ENCODE measurements at places on chromosomes 6 and 20.

DNA sequence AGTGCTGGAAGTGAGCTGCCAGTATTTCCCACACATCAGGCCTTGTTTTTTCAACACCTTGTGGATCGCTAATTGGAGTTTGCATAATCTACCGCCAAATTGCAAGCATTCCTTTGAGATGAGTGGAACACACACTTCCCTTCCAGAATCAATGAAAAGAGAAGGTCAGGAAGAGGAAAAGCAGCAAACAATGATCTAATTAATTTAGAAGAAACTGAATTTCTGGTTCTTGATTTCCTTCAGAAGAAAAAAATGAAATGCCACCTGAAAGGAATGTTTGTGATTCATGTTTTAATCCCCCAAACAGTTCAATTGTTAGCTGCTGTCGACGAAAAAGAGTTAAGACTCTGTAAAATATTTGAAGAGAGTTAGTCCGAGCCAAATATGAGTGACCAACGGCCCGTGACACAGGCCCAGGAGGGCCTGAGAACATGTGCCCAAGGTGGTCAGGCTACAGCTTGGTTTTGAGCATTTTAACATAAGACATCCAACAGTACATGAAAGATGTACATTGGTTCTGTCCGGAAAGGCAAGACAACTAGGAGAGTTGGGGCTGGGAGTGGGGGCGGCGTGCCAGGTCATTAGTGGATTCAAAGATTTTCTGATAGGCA lies 182.3 kb downstream of the MTFR2 start:
- DNase-seq, result no peak

DNA sequence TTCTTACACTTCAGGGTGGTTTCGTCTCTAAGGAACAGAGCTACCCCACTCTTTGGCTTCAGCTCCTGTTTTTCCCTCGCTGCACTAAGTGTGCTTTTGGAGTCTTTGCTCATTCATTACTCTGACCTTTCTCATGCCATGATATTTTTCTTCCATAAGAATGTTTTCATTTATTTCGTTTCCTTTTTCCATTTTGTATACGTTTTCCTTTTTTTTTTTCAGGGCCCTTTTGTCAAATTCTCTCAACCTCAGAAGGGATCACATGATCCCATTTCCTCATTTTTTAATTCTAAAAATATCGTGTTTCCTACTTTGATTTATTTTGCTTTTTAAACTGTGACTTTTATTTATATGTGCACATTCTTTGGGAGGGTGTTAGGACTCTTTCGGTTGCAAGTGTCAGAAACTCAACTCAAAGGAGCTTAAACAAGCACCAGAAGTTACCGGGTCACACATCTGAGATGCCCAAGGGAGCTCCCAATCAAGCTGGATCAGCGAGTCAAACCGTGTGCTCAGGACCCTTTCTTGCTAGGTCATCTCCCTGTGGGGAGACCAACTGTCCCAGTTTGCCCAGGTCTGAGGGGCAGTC lies 40.6 kb downstream of the GCNT2 start:
- no peak for DNase-seq

DNA sequence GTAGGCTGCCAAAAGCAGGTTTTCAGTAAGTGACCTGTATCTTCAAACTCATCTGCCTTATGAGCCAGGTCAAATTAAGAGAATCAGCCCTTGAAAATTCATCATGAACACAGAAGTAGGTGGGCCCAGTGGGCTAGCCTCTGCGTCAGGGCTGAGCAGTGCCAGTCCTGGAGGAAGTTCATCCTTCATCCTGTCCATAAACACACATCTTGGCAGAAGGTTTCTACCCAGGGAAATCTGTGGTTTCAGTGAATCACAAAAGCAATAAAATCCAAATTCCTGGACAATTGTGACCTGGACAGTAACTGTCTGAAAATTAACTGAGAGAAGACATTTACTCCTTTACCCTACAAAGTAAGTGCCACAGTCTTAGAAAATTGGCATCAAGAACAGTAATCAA lies 72.4 kb downstream of the ATG5 start:
- no peak for DNase-seq

DNA sequence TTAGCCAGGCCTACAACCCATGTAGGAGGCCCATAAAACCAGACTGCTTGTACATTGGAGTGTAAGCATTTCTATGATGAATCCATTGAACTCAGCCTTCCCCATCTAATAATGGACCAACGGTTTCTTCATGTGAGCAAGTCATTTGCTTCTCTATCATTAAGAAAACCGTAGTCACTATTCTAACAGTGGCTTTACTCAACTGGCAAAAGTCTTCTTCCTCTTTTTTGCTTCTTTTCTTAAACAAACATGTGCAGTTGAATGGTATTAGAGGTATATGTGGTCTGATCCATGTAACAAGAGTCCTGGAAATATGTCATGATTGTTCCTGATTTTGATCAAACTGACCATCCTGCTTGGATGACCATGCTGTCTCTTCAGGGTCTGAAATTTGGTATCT lies 132.4 kb upstream of the STXBP5 start:
- DNase-seq, result no peak

- no peak for DNase-seq
Measured at GRCh38 chr6:86682297-86682696, 255.0 kb upstream of the HTR1E start.

DNA sequence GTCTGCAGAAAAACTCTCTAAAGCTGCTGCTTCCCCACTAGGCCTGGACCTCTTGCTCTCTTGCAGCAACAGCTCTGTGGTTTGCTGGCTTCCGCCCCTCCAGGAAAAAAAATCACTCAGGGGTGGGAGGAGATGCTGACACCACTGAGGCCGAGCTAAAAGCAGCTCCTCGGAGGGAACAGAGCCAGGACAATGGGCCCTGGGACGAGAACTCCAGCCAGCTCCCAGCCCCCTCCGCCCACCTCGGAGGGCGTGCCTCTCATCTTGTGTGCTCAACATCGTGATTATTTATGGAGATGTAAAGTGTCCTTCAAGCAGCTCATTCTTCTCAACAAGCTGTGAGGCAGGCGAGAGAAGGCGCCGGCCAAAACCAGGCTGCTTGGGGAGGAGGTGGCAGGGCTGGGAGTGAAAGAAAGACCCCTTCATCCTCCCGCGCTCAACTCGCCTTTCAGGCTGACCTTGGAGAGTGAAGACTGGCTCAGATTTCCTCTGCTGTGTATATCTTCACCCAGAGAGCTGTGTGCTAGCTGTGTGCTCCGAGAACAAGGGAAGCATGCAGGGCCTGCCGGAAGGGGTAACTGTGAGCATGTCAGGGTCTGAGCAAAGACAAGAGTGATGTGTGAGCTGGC lies 53.5 kb upstream of the LRFN2 start:
- peak; percentile 47 for DNase-seq

- no peak for DNase-seq
Measured at GRCh38 chr6:101429270-101429669, 35.8 kb downstream of the GRIK2 start.

GRCh38 chr20:24995741-24996448 lies 3.3 kb upstream of the APMAP start:
- no peak for DNase-seq

- peak; percentile 54 for DNase-seq
Measured at GRCh38 chr20:17969278-17969883, 563 bp downstream of the MGME1 start.

DNA sequence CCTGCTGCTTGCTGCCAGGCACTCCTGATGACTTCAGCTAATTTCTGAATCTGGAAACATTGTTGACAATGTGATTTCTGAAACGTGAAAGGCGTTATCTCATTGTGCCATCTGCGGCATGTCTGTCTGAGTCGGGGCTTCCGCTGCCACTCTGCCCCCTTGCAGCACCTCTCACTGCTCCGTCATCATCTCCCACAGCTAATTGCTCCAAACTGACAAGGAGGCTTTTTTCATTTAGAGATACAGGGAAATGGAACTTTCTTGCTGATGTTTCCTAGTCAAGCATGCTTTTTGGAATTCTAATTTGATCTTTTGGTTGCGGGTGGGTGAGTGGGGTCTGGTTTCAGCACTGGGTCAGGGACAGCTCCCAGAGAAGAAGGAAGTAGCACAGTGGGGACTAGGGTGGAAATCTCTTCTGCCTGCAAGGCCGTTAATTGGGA lies 233.5 kb downstream of the DHX35 start:
- DNase-seq, result peak; percentile 5

DNA sequence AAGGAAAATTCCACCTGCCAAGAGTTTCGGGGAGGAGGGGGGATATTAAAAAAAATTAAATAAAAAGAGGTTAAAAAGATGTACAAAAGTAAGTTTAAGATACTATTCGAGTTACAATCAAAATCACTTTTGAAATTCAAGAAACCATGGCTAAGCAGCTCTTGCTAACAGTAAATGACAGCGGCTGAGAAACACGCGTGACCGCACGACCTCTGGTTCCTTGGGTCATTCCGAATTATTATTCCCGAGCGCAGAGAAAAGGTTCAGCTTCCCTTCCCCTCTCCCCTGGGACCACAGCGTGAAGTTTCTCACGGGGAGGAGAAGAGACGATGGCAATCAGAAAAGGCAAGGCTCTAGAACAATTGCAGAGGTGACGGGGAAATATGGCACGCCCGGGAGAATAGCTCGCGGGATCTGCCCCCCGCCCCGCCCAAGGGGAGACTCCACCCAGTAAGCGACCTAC lies 496 bp downstream of the TMEM242 start:
- no peak for DNase-seq

DNA sequence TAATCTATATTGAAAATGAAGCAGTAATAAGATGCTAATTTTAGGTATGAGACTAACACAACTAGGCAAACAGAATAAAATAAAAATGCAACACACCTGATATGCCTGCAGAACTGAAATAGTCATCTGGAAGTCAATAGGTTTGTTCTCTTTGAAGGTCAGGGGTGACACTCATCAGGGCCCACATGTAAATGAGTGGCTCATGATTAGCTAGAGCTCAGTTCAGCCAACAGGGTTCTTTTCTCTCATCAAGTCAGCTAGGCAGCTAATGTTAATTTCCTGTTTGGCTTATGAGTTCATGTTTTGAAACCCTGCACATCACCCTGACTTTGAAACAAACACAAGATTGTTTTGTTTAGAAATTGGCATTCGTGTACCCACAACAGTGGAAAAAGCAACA lies 23.8 kb downstream of the SMLR1 start:
- DNase-seq, result no peak

All from common myeloid progenitor, CD34-positive (primary cell).